ENCODE measurements at places on chromosomes 16 and 17.

- DNase-seq, result no peak
These were observed at the start of gene MEIOB for GRCh38 chr16:1871974-1872635. Gene MEIOB, minus strand, starts transcription at chr16:1872164. Its CDS starts 3,989 bp downstream, at chr16:1868175.

DNA sequence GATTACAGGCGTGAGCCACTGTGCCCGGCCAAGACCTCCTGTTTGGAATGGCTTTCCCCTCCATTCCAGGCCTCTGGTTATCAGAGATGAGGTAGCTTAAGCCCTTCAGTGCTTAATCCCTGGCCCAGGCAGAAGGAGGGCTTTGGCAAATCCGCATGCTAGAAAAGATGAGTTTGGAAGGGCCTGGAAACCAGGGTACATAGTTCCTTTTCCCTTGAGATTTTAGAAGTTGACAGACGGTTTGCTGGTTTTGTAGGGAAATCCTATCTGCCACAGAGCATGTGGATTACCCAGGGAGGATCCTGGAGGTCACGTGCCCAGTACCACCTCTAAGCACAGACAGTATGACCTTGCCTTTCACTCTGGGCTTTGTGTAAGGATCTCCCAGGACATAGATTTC, 114.7 kb upstream of the CACNG3 start:
- no peak for DNase-seq

DNA sequence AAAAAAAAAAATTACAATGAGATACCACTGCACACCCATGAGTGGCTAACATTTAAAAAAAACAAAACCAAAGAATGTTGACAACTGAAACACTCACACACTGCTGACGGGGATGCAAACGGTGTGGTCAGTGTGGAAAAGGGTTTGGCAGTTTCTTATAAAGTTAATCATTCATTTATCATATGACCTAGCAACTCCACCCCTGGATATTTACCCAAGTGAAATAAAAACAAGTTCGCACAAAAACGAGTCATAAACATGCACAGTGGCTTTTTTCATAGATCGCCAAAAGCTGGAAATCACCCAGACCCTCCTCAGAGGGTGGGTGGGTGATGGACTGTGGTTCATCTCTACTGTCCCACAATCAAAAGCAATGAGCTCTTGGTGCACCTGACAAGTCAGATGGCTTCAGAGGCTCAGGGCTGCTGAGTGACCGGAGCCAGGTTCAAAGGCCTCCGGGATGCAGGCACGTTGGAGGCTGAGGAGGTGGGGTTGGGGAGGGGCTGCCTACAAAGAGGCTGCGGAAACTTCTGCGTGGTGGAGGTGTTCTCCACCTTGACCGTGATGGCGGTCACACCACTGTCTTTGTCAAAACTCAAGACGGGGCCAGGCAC, 14.2 kb downstream of the RAB40B start:
- no peak for DNase-seq

- DNase-seq, result no peak
These were observed 405.9 kb upstream of the RBFOX1 start for GRCh38 chr16:6926762-6927161.

DNA sequence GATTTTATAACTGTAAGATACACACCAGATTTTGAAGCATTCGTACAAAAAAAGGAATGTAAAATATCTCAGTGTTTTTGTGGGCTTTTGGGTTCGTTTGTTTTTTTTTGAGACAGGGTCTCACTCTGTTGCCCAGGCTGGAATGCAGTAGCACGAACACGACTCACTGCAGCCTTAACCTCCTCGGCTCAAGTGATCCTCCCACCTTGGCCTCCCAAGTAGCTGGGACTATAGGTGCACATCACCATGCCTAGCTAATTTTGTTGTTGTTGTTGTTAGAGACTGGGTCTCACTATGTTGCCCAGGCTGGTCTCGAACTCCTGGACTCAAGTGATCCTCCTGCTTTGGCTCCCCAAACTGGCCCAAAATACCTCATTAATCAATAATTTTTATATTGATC, 15.9 kb downstream of the STAT5B start:
- no peak for DNase-seq

DNA sequence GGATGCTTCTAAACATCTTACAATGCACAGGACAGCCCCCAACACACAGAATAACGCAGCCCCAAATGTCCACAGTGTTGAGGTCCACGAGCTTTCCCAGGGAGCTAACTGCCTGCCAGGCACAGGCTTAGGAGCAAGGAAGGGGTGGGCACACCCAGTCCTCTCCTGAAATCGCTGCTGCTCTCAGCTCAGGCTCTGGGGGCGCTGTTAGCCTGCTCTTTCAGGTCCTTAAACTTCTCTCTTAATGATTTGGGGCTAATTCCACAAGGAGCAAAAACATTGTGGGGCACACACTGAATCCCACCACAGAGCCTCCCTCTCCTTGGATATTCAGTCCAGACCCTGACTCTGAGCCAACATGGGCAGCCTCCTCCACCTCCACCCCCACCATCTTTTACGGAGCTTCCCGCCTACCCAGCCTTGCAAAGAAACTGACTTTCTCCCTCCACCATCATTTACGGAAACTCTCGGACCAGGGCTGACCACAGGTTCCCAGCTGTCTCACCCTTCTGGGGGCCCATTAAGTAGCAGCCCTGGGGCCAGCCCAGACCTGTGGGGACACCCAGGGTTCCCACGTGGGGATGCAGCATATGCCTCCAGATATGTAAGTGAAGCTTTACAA, 1.1 kb downstream of the CD300H start:
- DNase-seq, result peak; percentile 78
